Sigmoid colon (tissue), 7 donors: ENCODE measurements at places on chromosomes 5 and 9. TPM values are rescaled to one million over a fixed set of nuclear protein-coding genes. Genes with fewer than 3 reads are reported as not detected.

ARSI gene
- not detected for polyA plus RNA-seq

FBP2 gene
- polyA plus RNA-seq = 0.04 TPM

DBH gene
- not detected for polyA plus RNA-seq

SHISAL2B gene
- not detected for polyA plus RNA-seq

THG1L gene
- polyA plus RNA-seq = 19.8 TPM

MLANA gene
- not detected for polyA plus RNA-seq

LOX gene
- 2.3 TPM for polyA plus RNA-seq

F12 gene
- polyA plus RNA-seq = 14.0 TPM

PDGFRB gene
- 6.0 TPM for polyA plus RNA-seq

TMC1 gene
- polyA plus RNA-seq = not detected

CKMT2 gene
- polyA plus RNA-seq = 0.96 TPM

GLE1 gene
- polyA plus RNA-seq = 19.8 TPM

SUSD3 gene
- 15.2 TPM for polyA plus RNA-seq

WDR70 gene
- 15.4 TPM for polyA plus RNA-seq

STKLD1 gene
- polyA plus RNA-seq = 1.8 TPM

SYNPO gene
- polyA plus RNA-seq = 28.9 TPM

PCDHAC1 gene
- not detected for polyA plus RNA-seq

FABP6 gene
- not detected for polyA plus RNA-seq

DOCK8 gene
- polyA plus RNA-seq = 2.4 TPM

UHRF2 gene
- polyA plus RNA-seq = 36.6 TPM

PCDHGA9 gene
- 0.79 TPM for polyA plus RNA-seq

B4GALT1 gene
- polyA plus RNA-seq = 107 TPM

ANXA2R gene
- polyA plus RNA-seq = 0.69 TPM

SGCD gene
- 2.4 TPM for polyA plus RNA-seq

SPATA31E1 gene
- polyA plus RNA-seq = not detected

PCDHGA5 gene
- polyA plus RNA-seq = not detected
